Islet precursor cell (in vitro differentiated cells): ENCODE measurements at places on chromosomes 3 and 15.
A peak's percentile ranks its signal among the peaks of the same experiment; 100 is the strongest.

GRCh38 chr3:127543441-127543840 is 47.1 kb downstream of the TPRA1 start:
- DNase-seq = no peak

- peak; percentile 93 for DNase-seq
These were observed 680 bp downstream of the POC1A start for GRCh38 chr3:52153389-52154096.

DNA sequence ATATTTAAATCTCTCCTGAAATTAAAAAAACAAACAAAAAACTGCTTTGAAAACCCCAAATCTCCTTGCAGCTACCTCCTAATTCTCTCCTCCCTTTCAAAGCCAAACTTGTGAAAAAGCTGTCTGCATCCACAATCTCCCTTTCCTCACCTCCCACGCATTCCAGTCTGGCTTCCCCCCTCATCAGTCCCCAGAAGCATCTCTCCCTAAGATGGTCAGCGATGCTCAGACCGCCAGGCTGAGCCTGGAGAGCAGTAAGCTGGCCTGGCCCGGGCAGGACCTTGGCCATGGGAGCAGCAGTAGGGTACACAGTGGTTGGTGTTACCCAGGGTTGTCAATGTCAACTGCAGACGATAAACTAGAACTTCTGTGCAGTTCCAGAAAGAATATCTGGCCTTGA is 32.9 kb upstream of the BLM start:
- no peak for DNase-seq

DNA sequence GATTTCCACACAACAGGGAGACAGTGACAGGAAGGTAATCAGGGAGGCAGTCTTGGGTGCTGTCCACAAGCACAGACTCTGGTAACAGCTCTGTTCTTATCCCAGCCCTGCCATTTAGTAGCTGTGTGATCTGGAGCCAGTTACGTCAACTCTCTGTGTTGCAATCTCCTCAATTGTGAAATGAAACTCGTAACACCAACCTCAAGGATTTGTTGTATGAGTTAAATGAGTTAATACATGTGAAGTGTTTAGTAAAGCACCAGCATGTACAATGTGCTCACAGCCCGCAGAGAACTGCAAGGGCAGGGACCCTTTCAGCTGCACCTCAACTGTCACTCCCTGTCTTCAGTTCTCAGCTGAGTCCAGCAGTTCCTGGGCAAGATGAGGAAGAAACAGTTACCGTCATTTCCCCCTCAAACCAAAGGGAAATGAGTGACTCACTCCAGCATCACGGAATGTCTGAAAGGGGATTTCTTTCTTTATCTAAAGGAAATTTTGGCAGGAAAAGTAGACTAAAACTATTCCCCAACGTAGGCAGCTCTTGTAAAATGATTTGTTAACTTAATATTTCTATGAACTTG is 39.9 kb upstream of the MB21D2 start:
- DNase-seq = no peak

DNA sequence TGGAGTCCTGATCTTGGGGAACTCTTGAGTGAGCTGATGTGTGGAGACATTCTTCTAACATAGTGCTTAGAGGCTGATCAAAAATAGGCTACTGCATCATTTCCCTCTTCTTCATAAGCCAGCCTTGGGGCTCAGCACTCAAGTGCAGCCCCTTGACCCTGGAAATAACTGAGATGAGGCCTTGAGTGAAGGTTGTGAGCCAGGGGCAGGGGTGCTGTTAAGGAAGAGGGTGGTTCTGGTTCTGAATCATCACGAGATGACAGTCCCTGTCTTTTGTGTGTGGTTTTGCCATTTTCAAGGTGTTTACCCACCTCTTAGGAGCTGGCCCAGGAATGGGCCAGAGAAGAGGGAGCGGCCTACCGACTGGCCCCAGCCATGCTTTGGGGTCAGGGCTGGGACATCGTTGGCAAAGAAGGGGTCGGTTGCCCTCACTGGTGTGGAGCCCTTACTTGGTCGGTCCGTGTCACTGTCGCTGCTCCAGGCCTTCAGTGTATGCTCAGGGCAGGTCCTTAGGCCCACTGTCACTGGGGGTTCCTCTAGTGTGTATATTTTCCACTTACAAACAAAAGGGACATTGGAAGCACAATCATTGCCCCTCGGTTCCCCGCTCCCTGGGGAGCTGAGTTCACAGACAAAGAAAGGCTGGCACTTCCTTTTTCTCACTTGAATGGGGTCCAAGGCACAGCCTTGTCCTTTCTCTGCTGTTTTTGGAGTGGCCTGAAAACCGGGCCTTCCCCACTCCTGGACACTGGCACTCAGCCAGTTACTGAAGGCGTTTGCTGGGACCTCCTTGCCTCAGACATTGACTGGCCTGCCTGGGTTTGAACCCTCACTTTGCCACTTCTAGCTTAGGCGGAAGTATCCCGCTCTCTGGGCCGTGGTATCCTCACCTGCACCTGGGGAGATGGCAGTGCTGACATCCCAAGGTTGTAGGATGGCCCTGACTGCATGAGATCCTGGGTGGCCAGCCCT is 46.6 kb downstream of the SLC6A6 start:
- no peak for DNase-seq

- DNase-seq = peak; percentile 57
These were observed 1239.7 kb upstream of the ALCAM start for GRCh38 chr3:104126864-104127553.

GRCh38 chr15:36109943-36110658 is 469.3 kb upstream of the CDIN1 start:
- no peak for DNase-seq

GRCh38 chr15:100082761-100083402 is 258.9 kb downstream of the ADAMTS17 start:
- DNase-seq = peak; percentile 38

DNA sequence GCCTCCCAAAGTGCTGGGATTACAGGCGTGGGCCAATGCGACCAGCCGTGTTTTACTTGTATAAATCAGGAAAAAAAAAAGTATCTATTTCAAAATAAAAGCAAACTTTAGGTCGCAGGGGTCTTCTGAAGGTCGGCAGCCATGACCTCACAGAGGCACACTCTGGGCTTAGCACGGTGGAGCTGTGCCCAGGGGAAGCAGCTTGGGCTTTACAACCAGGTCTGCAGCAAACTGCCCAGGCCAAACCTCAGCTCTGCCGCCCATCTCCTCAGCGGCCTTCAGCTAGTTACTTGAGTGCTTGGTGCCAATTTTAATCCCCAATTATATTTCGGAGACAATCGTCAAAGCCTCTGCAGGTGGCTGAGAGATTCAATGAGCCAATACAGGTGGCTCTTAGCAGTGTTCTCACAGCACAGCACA is 30.1 kb downstream of the ZDHHC19 start:
- peak; percentile 28 for DNase-seq

DNA sequence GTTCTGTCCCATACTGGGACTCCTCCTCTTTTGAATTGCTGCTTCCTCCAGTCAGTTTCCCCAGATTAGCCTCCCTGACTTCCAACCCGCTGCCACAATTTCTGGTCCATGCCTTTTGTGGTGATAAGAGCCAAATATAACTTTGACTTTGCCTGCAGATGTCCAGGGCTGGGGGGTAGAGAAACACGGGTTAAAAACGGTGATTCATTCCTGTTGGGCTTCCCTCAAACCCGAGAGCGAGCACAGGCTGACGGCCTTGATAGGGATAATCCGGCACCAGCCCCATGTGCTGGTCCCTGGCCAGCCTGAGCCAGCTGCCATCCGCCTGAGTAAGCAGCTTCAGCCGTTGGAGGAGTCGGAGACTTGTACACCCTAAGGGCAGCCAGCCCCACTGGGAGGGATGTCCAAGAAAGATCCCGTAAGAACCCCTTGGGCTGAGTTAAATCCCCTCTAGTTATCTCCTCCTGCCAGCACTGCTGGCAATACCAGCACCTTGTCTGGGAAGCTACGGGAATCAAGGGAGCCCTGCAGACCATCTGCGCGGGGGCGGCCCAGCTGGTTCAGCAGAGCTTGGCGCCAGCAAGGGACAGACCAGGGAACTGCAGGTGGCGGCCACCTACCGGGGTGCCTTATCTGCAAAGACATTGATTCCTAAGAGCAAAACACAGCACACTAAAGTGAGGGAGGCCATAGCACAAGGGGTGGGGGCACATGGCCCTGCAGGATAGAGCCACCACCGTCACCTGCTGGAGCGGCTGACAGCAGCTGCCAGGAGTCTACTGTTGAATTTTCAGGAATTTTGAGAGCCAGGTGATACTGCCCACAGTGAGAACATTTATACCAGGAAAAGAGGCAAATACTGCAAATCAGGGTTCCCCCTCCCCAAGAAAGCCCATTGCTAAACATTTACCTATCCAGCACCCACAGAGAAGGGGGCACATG is 18.1 kb downstream of the CSPG4 start:
- peak; percentile 91 for DNase-seq

DNA sequence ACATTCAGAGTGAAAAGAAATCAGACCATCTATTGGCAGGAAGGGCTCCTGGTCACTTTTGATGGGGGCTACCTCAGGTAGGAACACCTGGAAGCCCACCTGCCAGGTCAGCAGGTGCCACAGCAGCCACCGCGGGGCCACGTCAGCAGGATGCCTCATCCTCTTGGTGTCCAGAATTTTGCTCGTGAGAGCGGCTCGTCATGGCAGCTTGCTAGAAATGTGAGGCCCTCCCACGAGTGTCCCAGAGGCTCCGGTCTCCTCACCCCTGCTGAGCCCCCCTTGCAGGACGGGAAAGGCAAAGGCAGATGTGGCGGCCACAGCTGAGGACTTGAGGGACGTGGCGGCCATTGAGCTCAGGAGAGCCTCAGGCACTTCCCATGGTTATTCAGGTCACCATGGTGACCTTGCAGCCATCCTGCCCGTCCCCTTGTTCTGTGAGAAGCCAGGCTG is 129.4 kb downstream of the LRRK1 start:
- peak; percentile 40 for DNase-seq

- no peak for DNase-seq
These were observed 10.2 kb downstream of the MBNL1 start for GRCh38 chr3:152278756-152279427.

- no peak for DNase-seq
These were observed 230.6 kb upstream of the CNTN3 start for GRCh38 chr3:74845081-74845480.

DNA sequence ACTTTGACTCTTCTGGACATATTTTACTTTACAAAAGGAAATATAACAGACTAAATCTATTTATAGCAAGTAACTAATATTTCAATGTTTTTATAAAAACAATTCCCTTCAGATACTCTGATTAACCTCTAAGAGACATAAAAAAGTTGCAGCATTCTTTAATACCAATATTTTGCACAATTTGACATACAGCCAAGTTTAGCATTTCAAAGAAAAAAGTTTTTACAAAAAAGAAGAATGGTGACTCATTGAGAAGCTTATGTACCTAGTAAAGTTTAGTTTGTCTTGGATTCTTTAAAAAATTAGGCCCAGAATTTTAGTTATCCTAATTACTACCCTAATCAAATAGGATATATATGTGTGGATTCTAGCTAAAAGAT is 17.6 kb downstream of the DAZL start:
- DNase-seq = no peak
